ENCODE measurements at places on chromosomes 6 and 20.
A peak's percentile ranks its signal among the peaks of the same experiment; 100 is the strongest.

DNA sequence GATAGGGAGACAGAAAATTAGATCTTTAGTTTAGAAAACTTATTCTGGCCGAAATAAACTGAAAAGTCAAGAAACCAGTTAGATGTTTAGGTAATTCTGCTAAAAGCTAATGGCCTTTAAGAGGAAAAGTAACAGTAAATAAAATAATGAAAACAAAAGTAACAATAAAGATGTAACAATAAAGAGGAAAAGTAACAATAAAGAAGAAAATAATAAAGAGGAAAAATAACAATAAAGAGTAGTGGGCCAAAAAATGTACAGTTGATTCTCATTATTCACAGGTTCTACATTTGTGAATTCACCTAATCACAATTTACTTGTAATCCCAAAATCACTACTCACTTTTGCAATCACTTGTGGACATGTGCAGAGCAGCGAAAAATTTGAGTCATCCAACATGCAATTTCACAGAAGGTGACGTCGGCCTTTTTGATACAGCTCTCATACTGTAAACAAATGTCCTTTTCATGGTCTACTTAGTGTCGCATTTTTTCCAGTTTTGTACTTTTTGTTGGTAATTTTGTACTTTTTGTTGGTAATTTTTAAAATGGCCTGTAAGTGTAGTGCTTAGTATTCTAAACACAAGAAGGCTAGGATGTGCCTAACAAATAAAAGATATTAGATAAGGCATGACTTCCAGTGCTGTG is 24.0 kb downstream of the HBS1L start:
- DNase-seq = no peak

GRCh38 chr6:31010393-31011060 is at the start of gene MUC22:
Gene MUC22 (plus strand): TSS chr6:31010474. CDS start chr6:31010707, 233 bp downstream.
- DNase-seq = no peak

- no peak for DNase-seq
These were observed 1298.1 kb downstream of the EPHA7 start for GRCh38 chr6:92121228-92121627.

GRCh38 chr6:169966312-169967181 is 215.1 kb downstream of the ERMARD start:
- DNase-seq = no peak

- DNase-seq = no peak
These were observed 255.1 kb upstream of the NOX3 start for GRCh38 chr6:155710704-155711103.

- DNase-seq = peak; percentile 19
These were observed 135.3 kb upstream of the DEFB112 start for GRCh38 chr6:50185006-50185405.
